H7 (cell line): ENCODE measurements at places on chromosomes 3 and 15.
A peak's percentile ranks its signal among the peaks of the same experiment; 100 is the strongest.

GRCh38 chr15:63908991-63909390, 75.2 kb upstream of the HERC1 start:
- DNase-seq, result no peak

- DNase-seq, result no peak
Measured at GRCh38 chr15:60520013-60520824, 41.3 kb upstream of the ICE2 start.

GRCh38 chr3:42518800-42519567, 16.5 kb downstream of the VIPR1 start:
- peak; percentile 87 for DNase-seq

DNA sequence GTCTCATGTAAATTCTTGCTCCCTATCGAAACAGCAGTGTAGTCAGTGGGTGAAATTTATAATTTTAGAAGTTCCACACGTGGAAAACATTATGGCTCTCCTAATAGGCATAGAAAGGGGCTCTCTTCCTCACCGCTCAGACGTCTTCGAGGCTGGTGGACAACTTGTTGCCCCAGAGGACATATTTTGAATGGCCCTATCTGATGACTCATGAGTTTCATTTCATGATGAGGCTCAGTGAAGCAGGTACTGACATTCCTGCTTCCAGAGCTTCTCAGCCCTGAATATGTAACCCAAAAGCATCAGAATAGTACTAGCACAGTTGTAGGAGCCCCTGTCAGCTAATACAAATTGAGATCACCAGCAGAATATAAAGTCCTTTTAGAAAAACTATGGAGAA, 117.9 kb downstream of the HERC1 start:
- DNase-seq, result no peak
